Natural killer cell treated with Interleukin-12 subunit alpha and Interleukin-12 subunit beta and Interleukin-15 and Interleukin-18, amount 100 ng/mL, for 72 hours (primary cell): ENCODE measurements at places on chromosomes 7 and 10.

DNA sequence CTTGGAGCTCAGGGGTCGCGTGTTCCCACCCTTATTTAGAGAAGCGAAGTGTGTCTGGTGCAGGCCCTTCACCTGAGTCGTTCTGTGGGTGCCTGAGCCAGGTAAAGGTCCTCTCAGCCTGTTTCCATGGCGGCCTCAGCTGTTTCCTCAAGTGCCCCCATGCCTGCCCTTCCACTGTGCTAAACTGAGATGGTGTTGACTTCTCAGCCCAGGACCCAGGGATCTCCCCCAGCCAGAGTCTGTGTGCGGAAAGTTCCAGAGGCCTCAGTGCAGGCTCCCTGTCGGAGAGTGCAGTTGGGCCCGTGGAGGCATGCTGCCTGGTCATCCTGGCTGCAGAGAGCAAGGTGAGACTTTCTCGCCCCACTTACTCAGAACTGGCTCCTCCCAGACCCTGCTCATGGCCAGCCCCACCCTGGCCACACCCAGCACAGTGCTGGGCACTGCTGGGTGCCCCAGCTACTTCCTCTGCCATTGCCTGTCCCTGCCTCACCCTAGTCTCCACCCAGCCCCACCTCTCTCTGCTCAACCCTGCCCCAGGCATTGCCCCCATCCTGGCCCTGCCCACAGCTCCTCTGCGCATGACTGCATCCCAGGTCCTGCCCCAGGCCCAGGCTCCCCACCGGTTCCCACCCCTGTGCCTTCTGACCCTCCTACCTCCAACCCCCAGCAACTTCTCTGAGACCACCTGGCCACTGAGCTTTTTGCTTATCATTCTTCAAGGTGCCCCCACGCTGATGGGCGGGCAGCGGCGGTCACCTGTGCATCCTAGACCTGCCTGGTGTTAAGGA lies 20.3 kb downstream of the NACAD start:
- DNase-seq = no peak

GRCh38 chr7:137266764-137267163 lies 76.8 kb downstream of the PTN start:
- no peak for DNase-seq

DNA sequence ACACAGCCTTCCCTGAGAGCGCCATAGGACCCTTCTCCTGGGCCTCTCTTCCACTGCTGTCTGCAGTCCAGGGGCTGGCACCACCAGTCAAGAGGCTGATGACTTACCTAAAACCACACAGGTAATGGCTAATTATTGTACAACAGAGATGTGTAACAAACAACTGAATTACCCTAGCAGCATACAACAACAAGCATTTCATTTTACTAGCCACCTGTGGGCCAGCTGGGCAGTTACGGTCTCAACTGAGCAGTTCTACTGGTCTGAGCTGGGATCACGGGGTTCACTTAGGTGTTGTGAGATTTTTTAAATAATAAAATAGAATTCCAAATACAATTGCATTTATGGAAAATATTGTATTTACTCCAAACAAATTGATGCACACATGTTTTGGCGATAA lies 431.9 kb downstream of the TNS3 start:
- no peak for DNase-seq

GRCh38 chr10:79202188-79203013 lies 133.6 kb downstream of the ZMIZ1 start:
- DNase-seq = no peak

DNA sequence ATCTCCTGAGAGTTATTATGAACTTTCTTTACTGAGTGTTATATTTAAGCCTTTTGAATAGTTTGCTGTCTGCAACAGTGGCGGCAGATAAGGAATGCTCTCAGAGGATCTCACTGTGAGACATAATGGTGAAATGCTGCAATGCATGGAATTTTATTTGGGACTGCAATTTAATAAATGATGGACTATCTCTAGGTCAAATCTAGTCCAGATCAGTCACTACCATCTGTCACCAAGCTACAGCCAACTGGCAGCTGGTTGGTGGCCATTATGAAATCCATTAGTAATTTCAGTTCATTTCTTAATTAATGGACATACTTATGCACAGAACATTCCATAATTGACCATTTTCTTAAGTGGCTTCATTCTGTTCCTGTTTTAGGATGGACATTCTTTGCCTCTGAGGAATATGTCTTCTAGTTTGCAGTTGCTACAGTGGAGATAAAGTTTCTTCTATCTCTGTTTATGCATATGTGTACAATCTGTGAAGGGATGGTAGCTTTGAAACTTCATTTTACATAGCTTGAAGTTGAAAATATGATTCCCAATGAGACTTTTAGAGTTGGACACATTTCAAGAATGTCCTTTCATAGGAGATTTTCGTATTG lies 586.6 kb downstream of the SUGCT start:
- DNase-seq = no peak

DNA sequence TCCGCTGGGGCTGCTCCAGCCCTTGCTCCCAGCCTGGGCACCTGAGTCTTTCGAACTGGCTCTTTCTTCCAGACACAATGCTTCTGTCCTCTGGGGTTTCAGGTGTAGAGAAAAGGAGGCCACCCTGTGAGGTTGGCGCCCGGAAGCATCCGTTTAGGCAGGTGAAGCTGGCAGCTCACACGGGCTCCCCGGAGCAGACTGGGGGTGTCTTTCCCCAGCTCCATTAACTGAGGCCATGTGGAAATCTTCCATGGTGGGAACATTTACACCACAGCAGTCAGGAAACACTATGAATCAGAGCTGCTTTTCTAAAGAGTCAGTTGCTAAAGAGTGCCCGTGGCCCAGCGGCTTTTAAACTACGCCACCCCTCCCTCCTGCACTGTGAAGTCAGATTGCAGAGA lies 29.2 kb downstream of the PRKAG2 start:
- DNase-seq = no peak

GRCh38 chr7:157088136-157088535 lies 50.6 kb upstream of the UBE3C start:
- DNase-seq = no peak

GRCh38 chr10:11397980-11398580 lies 213.4 kb downstream of the USP6NL start:
- DNase-seq = peak; percentile 53

DNA sequence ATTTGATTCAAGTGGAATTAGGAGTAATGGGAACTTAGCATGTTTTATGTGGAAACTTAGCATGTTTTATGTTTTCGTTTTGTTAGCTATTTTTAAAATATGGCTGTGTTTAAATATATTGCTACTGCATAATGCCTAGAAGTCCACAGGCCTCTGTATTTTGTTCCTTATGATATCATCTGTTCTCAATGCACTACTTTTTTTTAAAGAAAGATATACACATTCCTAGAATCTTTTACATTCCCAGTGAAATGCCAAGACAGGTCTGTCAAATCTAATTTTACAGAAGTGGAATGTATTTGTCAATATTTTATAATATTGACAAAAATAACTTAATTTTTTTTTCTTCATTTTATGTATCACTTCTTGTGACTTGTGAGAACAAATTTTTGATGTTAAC lies 51.6 kb downstream of the ST7 start:
- DNase-seq = no peak

GRCh38 chr7:102111061-102112041 lies 175.3 kb upstream of the SH2B2 start:
- DNase-seq = no peak

DNA sequence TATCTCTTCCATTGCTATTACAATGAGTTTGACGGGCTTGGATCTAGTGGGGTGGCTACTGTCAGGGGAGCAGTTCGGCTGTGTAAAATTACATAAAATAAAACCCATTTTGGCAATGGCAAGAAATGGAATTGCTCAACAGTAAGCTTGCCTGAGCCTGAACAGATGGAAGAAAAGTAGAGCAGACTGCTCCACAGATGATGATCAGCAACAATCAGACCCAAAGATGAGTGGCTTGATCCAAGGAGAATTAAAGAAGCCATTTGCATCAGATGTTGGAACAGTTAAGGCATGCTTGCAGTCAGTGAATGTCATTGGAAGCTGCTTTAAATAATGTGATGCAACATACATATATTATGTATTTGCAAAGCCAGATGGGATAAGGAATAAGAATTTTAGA lies 256.6 kb upstream of the SMIM30 start:
- no peak for DNase-seq

- DNase-seq = no peak
These were observed 400.4 kb upstream of the POM121L12 start for GRCh38 chr7:52635021-52635420.

DNA sequence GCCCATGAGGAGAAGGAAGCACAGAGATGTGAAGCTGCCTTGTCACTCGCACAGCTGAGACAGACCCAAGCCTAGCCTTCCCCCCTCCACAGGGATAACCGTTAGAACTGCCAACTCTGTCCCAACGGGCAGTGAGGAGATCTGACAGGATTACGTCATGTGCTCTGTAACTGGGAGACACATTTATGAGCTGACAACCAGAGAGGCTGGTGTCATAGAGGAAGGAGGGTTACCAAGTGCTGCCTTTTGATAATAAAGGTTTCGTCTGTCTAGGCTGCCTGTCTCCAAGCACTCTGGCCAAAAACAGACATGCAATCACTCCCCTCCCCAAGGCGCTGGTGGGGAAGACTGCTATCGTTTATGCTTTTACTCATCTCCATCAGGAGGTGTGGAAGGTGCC lies 165.9 kb downstream of the PLXNA4 start:
- DNase-seq = no peak

DNA sequence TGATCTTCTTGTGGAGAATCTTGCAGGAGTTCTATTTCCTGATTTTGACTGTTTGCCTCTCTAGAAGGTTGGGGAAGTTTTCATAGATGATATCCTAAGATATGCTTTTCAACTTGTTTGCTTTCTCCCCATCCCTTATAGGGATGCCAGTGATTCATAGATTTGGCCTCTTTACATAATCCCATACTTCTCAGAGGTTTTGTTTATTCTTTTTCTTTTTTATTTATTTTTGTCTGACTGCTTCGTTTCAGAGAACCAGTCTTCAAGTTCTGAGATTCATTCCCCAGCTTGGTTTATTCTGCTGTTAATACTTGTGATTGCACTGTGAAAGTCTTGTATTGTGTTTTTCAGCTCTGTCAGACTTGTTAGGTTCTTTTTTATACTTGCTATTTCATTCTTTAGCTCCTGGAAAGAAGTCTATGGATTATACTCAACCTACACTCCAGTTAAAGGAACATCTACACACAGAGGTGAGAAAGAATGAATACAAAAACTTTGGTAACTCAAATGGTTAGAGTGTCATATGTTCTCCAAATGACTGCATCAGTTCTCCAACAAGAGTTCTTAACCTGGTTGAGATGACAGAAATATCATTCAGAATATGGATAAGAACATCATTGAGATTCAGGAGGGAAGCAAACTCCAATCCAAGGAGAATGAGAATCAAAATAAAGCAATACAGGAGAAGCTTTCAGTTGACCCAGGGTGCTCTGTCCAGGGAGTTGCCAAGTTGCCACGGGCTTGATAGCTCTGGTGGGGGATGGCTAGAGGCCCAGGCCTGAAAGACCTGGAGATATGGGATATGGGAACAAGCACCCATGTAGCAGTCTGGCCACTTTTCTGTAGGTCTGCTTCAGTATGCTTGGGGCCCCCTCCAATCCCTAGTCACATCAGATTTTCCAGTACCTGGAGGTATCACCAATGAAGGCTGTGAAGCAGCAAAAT lies 150.3 kb downstream of the AHR start:
- no peak for DNase-seq

GRCh38 chr7:50714857-50715256 lies 67.8 kb downstream of the GRB10 start:
- DNase-seq = no peak

- DNase-seq = no peak
These were observed 57.5 kb downstream of the EXOC4 start for GRCh38 chr7:133310232-133310862.

- no peak for DNase-seq
These were observed 54.5 kb downstream of the RAB18 start for GRCh38 chr10:27558612-27559020.

GRCh38 chr7:108002726-108003598 lies at the start of gene LAMB1:
Gene LAMB1 (minus strand): TSS chr7:108003161. CDS start chr7:108002885, 276 bp downstream.
- DNase-seq = no peak

- no peak for DNase-seq
These were observed 2.8 kb downstream of the EMX2 start for GRCh38 chr10:117545141-117546019.

DNA sequence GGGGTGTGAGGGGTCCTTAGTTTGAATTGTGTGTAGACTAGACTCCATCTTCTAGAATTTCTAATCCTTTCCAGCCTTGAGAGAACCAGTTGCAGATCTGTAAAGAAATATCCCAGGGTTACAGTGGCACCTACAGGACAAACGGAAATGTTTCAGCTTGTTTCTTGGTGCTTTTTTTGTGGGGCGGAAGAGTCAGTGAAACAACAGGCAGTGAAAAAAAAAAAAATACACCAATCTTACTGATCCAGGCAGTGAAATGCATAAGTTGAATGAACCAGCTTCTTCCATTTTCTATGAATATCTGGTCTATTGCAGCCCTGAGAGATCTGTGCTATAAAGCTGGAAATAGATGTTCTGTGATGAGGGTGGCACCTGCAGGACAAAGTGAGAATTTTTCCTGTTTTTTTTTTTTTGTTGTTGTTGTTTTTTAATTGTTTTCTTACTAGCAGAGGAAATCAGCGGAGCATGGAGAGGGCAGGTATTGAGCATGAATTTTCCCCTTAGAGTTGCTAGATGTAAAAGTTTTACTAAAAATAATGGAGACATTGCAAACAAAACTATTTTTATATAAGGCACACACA lies 81.9 kb upstream of the DYNC1I1 start:
- no peak for DNase-seq

GRCh38 chr10:112139176-112139575 lies 44.4 kb downstream of the GPAM start:
- no peak for DNase-seq

DNA sequence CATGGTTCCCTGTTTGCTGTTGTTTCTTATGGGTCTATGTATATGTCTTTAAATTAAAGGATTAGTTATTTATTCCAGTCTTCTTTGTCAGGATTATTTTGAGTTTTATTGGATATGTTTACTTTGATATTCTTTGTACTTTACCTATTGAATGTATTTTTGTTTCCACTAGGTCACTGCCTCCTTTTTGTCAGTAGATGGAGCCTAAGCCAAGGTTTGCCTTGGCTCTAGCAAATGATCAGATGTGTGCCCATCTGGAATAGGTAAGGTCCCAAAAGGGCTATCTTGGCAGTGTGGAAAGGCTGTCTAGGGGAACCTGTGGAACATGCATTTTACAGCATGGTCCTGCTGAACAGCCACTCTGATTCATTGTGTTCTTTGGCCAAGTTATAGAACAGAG lies 337.3 kb upstream of the GHITM start:
- no peak for DNase-seq

DNA sequence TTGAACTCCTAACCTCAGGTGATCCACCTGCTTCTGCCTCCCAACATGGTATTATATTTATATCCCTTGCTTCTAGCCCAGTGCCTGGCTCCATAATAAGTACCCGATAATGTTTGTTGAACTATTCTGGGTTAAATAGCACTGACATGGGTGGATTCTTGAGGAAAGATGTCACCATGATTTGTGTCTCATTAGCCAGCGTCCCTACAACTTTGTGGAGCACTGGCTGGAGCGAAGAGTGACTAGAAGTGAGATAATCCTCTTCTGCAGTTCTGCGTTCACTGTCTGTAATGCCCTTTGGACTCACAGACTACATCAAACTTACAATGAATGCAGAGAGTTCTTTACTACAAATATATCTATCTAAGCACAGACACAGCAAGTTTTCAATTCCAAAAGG lies 16.9 kb upstream of the AKR1E2 start:
- DNase-seq = no peak

GRCh38 chr7:107534139-107534538 lies 29.6 kb downstream of the COG5 start:
- DNase-seq = no peak

- DNase-seq = no peak
These were observed 146.8 kb downstream of the SPAG6 start for GRCh38 chr10:22491931-22492615.

GRCh38 chr7:10644849-10645248 lies 328.8 kb upstream of the PHF14 start:
- no peak for DNase-seq

GRCh38 chr7:101488826-101489572 lies 126.3 kb downstream of the COL26A1 start:
- DNase-seq = no peak
